ENCODE measurements at places on chromosomes 6 and 20.

DNA sequence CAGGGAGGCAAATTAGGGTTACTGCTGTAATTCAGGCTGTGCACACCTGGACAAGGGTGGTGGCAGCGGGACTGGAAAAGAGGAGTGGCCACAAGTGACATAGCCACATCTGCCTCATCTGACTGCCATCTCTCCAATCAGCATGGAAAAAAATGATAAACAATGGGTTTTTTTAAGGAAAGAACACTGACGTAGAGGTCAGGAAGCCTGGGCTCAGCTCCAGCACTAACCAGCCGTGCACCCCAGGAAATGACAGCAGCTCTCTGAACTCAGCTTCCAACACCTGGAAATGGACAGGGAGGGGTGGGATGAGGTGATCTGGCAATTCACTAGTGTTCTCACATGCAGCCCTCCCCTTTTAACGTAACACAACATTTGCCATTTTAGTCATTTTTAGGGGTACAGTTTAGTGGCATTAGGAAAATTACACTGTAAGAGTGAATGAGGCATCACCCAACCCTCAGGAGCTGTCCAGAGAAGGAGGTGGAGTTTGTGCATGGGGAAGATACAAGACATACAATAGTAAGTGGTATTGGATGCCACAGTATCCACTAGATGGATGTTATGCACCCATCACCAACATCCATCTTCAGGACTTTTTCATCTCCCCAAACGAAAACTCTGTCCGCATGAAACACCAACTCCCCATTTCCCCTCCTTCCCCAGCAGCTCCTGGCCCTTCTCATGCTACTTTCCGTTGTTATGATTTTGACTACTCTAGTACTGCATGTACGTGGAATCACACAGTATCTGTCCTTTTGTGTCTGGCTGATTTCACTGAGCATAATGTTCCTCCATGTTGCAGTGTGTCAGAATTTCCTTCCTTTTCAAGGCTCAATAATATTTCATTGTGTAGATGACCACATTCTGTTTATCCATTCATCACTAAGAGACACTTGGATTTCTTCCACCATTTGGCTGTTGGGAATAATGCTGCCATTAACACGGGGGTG lies 215.5 kb upstream of the ECI2 start:
- no peak for DNase-seq

DNA sequence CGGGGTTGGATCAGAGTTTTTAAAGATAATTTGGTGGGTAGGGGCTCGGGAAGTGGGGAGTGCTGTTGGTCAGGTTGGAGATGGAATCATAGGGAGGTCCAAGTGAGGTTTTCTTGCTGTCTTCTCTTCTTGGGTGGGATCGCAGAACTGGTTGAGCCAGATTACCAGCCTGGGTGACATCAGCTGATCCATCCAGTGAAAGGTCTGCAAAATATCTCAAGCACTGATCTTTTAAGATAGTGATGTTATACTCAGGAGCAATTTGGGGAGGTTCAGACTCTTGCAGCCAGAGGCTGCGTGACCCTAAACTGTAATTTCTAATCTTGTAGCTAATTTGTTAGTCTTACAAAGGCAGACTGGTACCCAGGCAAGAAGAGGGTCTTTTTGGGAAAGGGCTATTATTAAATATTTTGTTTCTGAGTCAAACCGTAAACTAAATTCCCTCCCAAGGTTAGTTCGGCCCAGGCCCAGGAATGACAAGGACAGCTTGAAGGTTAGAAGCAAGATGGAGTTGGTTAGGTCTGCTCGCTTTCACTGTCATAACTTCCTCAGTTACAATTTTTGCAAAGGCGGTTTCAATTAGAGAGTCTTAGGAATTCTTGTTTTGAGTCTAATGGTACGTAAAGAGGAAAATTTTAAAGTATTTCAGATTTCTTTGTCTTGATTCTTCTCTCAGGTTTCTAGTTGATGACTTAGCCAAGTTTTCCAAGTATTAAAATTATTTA lies 53.1 kb downstream of the SCAF8 start:
- no peak for DNase-seq

DNA sequence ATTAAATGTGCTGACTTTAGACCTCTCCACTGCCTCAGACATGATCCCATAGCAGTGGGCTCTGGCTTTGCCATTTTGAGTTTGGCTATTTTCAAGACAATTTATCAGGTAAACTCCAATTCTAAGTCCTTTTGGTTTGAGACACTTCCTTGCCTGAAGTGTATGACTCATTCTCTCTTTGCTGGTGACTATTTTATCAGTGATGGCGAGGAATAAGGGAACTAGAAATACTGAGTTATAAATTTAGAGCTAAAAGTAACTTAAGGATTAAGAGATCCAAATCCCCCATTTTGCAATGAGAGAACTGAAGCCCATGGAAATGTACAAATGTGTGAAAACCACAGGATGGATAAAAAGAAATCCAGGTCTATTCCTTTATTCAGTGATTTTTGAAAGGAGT lies 30.9 kb upstream of the CD83 start:
- DNase-seq = no peak

GRCh38 chr6:107691062-107691751 lies 132.9 kb downstream of the SCML4 start:
- DNase-seq = no peak

GRCh38 chr6:71965404-71965803 lies 79.1 kb downstream of the RIMS1 start:
- DNase-seq = no peak

DNA sequence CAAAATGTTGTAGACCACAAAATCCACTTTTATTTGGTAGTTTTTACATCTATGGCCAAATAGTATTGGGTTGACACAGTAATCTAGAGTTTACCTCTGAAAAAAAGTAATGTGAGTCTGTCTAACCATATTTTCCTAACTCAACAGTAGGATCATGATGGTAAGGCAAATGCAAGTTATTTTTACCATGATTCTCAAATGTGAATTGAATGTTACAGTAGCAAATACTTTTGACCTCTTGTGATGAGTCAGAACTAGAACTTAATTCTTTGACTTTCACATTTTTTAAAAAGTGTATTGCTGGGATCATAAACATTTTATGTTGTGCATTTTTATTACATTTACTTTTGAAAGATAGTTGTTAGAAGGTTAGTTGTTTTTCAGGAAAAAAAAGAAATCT lies 22.0 kb downstream of the RNF146 start:
- DNase-seq = no peak

GRCh38 chr6:111776236-111777221 lies 96.7 kb downstream of the FYN start:
- DNase-seq = no peak

- DNase-seq = no peak
These were observed 104.1 kb downstream of the PRIM2 start for GRCh38 chr6:57421503-57421902.

DNA sequence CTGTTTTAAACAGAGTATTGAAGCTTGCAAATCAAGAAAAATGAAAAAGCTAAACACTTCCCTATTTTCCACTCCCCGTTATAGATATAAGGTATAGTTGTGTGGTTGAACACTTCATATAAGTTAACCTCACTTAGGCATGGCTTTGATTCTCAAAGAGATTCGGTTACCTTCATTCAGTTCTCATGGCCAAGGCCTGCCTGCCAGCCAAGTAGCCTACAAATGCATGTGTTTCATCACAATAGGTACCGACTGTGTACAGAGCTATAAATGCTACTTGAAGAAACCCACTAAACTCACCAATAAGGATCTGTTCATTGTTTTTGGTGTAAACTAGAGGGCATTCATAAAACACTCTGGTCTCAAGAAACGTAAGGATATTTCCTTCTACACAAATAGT lies 27.8 kb downstream of the PM20D2 start:
- DNase-seq = no peak

GRCh38 chr20:53195876-53196610 lies 223.9 kb downstream of the TSHZ2 start:
- DNase-seq = no peak

DNA sequence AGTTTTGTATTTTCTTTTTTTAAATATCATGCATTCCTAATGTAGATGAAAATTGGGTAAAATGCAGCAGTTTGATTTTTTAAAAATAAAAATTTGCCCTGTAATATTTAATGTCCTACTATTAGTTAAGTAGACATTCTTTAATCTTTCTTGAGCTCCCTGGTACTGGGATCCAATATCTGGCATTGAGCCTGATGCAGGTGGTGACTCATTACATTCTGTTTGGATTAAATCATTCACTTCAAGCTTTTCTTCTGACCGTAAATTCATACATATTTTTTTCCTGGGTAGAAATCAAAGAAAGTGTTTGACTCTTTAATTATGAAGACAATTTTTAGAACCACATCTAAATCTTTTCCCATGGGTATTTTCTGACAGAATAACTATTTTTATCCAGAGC lies 768.8 kb upstream of the SLC35B3 start:
- DNase-seq = no peak

GRCh38 chr20:31910071-31910803 lies 39.8 kb downstream of the TTLL9 start:
- no peak for DNase-seq

- no peak for DNase-seq
These were observed 37.5 kb downstream of the YTHDF1 start for GRCh38 chr20:63178446-63178820.

GRCh38 chr6:27205375-27206278 lies 41.9 kb upstream of the PRSS16 start:
- no peak for DNase-seq

Data from esophagus squamous epithelium (tissue), 5 donors.